ENCODE measurements at places on chromosomes 1 and 21. TPM values are rescaled to one million over a fixed set of nuclear protein-coding genes. Genes with fewer than 3 reads are reported as not detected.
A peak's percentile ranks its signal among the peaks of the same experiment; 100 is the strongest.

GRCh38 chr1:34602907-34603306 lies 151.9 kb upstream of the GJB5 start:
- no peak for ATAC-seq

DNA sequence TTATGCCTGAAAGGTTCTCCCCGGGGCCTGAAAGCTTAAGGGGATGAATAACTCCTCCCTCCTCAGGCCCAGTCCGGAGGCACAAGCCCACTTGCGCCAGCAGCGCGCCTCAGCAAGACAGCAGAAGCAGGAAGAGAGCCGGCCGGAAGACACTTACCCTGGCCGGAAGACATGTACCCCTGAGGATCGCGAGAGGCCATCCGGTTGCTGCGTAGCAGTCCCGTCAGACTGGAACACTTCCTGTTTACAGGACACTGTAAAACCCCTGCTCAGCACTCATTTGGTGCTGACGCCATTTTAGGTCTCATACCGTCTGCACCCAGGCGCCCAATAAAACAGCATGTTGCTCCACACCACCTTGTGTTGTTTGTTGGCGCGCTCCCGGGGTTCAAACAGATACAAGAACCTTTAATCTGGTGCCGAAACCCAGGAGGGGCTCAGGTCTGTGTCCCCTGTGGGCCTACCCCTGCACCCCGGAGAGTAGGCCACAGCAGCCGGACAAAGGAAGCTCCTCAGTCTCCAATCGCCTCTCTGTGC lies 30.3 kb downstream of the VN1R5 start:
- no peak for ATAC-seq

- ATAC-seq: no peak
Measured at GRCh38 chr1:167128261-167129227, 34.7 kb downstream of the STYXL2 start.

TMEM81 gene
- 1.6 TPM for total RNA-seq

DNA sequence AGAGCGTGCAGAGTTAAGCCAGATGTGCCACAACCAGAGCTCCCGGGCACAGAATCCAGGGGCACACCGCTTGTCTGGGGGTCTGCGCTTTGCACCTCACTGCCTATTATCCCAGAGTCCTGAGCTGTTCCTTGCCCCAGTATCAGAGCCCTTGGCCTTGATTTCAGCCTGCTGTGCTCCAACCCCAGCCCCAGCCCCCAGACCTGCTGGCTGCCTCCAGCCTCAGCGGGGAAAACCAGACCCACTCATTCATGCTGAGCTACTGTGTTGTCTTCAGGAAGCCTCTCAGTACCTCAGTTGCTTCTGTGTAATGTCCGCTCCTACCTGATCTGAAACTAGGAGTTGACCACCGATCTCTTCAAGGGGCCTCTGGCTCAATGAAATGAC lies 1.1 kb downstream of the IKBKE start:
- no peak for ATAC-seq

GRCh38 chr1:27392096-27392777 lies at the start of gene GPR3:
GPR3 (plus strand) TSS chr1:27392622; CDS start chr1:27393799, 1,177 bp downstream.
- ATAC-seq: peak; percentile 92

SVBP gene
- 36.5 TPM for total RNA-seq

PGLYRP3 gene
- total RNA-seq: not detected

SPATA46 gene
- not detected for total RNA-seq

BTBD19 gene
- 0.22 TPM for total RNA-seq

CCDC24 gene
- total RNA-seq: 5.3 TPM

- no peak for ATAC-seq
Measured at GRCh38 chr1:43431676-43432075, 22.1 kb downstream of the HYI start.

All from gastroesophageal sphincter (tissue), 4 donors.